Activated CD4-positive, alpha-beta T cell treated with anti-CD3 and anti-CD28 coated beads, Interleukin-2, amount 10 ng/mL, durations not matched to agents 24 days and 14 days (primary cell): ENCODE measurements at places on chromosomes 7 and 10.
A peak's percentile ranks its signal among the peaks of the same experiment; 100 is the strongest.

DNA sequence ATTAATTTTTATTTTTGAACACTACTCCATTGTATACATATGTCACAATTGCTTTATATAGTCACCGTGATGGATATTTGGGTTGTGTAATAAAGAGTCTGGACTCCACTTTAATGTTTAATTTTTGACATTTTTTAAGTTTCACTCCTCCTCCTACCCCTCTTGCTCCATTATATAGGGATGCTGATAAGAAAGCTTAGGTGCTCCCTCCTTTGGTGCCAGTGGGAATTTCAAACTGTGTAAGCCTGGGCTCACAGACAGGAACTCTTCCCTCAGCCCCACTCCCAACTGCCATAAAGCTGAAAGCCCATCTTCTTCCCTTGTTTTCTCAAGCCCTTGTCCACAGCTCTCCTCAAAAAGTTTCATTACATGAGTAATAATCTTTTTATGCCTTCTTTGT lies 47.6 kb downstream of the TWIST1 start:
- no peak for DNase-seq

DNA sequence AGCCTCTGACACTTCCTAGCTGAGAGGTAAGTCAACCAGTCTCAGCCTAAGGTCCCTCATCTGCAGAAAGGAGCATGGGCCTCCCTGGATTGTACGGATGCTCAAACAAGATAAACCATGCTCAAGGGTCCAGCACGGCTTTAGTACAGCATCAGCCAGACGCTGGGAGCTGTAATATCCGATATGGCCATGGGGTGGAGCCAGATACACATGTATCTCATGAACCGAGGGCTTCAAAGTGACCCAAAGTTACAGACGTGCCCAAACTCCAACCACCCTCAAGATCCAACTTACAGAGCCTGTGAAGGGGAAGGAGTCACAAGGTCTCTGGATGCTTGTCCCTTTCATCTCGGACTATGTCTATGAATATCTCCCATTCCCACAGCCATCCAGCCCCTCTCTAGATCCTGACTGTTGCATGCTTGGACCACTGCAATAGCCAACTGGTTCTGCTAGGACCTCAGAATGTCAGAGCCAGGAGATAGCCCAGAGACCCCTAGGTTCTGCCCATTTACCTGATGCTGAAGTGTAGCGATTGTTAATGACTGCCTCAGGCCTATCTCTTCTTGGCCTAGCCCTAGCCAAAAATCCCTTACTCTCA lies 142.4 kb downstream of the SH3PXD2A start:
- peak; percentile 95 for DNase-seq

DNA sequence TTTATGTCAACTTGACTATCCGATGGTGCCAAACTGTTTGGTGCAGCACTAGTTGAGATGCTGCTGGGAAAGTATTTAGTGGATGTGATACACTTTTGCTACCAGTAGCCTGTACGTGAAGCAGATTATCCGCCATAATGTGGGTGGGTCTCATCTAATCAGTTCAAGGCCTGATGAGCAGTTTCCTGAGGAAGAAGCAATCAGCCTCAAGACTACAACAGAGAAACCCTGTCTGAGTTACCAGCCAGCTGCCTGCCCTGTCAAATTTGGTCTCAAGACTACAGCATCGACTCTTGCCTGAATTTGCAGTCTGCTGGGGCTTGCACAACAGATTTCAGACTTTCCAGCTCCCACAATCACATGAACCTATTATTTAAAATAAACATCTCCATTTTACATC lies 10.9 kb upstream of the RBP3 start:
- no peak for DNase-seq

- DNase-seq: peak; percentile 61
These were observed 628 bp downstream of the MRPS33 start for GRCh38 chr7:141014125-141014523.

DNA sequence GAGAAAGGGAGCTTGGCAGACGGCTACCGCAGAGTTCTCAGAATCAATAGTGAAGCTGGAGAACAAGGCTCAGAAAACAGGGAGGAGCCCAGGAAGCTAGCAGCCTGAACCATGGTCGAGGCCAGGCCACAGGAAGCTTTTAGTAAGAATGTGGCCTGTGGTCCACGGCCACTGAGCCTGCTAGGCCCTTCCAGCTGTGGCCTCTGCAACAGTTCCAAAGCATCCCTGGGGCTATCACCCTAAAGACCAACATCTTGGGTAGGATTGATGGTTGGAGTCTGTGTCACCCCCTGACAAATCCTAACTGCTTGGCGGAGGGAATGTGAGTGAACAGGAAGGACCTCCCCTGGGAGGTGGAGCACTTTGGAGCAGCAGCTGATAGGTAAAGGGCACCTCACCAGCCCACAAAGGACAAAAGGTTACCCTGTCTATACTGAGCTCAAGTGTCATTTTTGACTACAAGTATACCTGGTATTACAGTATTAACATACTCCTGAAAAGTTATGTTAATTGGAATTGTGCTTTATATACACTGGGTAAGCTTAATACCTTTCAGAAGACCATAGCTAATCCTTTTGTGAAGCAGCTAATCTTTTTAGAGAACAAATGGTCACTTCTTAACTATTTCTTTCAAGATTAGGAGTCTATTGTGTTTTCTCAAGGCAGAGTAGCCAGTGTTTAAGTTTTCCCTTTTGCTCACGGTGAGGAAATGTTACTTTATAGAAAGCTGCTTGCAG lies 18.7 kb downstream of the PTPRE start:
- no peak for DNase-seq

DNA sequence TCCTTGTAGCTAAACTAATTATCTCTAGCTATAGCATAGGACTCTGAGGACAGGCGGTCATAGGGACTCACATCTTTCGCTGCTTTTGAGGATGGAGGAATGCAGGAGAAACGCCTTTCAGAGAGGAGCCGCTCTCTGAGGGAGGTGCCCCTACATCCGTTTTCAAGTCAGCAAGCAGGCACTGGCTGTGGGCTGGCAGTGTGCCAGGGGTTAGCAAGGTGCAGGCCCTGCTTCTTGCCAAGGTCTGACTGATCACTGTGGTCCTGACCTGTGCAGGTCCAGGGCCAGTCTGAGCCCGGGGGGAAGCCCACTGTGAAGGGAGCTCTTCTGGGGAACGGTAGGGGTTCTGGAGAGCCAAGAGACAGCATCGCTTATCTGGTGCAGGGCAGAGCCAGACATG lies 89.4 kb downstream of the SH3PXD2A start:
- peak; percentile 80 for DNase-seq

GRCh38 chr10:45416603-45417002 lies 42.6 kb downstream of the ALOX5 start:
- no peak for DNase-seq

- DNase-seq: no peak
These were observed 117.2 kb downstream of the RAB11FIP2 start for GRCh38 chr10:117929327-117930067.

GRCh38 chr10:47388879-47389278 lies 4.8 kb upstream of the ZNF488 start:
- no peak for DNase-seq

DNA sequence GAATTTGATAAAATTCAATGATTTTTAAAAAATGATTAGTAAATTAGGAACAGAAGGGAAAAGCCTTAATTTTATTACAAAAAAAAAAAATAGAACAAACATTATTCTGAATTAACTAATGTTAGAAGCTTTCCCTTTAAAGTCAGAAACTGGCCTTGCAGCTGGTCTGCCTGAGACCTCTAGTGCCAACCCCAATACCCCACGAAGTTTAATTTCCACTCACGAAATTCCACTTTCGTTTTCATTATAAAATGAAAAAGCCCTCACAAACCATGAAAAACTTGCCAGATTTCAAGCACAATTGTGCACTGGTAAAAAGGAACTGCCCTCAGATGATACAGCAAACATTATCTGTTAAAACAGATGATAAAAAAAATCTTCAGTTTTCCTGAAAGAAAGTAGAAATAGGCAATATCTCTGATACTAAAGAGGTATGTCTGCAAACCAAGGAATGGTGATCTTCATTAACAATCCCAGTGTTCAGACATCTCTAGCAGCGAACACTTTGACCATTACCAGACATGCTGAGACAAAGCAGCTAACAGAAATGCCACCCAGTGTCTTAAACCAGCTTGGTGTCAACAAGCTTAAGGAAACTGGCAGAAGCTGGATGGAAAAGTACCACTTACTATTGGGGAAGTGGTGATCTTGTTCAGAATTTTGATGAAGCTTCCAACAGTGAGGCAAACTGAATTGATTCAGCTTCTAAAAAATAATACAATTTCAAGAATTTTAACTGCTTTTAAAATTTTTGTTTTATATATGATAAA lies 80.2 kb downstream of the PALS2 start:
- no peak for DNase-seq

GRCh38 chr7:69703099-69703498 lies 104.8 kb downstream of the AUTS2 start:
- no peak for DNase-seq

DNA sequence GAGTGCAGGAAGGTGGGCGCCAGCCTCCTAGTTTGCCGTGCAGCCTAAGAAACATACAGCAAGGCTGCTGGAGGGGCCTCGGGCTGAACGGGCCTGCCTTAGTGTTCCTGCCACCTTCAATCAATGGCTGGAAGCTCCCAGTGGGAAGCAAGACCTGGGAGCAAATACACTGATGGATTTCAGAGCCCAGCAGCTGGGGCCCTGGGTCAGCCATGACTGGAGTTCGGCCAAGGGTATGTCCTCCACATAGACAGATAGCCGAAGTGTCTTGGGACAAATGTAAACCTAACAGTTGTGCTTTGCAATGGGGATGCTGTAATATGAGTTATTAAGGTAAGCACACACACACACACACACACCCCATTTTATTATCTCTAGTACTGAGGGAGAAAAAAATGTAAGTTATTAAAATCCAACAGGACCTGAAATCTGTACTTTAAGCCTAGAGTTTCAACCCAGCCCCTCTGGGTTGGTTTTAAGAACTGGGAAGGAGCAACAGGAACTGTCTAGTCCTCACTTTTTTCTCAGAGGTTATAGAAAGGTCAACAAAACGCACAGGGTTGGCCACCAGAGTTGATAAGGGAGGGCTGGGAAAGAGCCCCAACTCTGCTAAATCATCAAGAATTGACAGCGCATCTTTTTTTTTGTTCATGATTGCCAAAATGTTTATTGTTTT lies 50.0 kb upstream of the CELF2 start:
- no peak for DNase-seq

- DNase-seq: no peak
These were observed 125.0 kb upstream of the THSD7A start for GRCh38 chr7:11956991-11957390.

DNA sequence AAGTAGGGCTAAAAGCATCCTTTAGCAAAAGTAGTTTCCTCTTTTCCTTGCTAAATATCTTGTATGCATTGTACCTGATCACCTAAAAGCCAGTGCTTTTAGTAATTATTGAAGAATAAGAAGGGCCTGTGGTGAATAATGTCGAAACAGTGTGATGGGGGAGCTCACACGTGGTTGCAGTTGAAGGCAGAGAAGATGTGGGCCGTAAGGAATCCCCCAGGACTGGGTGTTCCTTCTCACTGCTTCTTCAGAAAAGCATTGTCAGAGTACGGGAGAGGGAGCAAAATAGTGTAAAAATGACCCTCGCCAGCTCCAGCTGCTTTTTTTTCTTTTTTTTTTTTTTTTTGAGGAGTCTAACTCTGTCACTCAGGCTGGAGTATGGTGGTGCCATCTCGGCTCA lies 201.1 kb downstream of the NSUN6 start:
- DNase-seq: no peak

GRCh38 chr10:118216571-118217170 lies 125.5 kb downstream of the FAM204A start:
- no peak for DNase-seq

DNA sequence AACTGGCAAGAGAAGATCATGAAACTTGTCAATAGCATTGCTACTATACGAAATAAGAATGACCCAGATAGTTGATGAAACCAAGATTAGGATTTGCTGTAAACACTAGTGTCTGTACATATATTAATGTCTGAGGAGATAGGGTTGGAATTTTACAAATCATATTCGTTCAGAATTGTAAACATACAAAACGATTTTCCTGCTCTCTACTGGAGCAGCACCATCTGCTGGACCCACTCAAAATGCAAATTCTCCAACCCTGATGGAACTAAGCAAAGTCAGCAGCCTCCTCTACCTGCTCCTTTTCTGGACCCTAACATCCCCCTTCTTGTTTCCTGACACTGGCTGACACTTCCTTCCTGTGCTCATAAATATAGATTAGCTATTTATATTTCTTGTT lies 29.4 kb upstream of the SGMS1 start:
- peak; percentile 71 for DNase-seq

DNA sequence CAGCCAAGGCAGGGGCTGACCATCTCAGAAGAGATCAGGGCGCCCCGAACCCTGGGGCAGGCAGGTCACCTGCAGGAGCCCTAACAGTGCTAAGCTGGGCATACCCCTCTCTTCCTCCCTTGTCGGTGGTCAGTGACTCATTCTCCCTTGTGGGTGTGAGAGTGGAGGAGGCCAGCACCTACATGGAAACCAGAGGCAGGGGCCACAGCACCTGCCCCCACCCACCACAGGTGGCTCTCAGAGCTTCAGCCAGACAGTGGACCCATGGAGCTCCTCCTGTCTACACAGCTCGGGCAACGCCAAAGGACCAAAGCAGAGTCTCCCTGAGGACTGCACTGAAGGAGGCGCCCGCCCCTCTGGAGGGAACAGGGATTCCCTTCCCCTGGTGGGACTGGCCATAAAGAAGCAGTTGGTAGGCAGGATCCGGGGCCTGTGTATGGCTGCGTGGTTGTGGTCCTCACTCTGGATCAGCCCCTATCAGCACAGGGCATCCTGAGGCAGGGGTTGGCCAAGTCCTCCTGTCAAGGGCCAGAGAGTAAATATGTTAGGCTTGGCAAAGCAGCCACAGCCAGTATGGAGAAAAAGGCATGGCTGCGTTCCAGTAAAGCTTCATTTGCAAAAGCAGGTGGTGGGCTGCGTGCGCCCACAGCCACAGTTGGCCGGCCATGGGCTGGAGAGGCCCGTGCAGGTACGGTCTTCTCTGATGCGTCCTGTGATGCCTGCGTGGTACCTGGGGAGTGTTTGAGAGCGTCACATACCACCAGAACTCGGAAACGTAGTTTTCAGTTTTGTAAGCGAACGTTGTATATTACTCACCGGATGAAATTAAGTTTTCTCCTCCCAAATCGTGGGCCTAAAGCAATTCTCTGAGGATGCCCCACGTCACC lies 198.2 kb downstream of the EBF3 start:
- DNase-seq: no peak

DNA sequence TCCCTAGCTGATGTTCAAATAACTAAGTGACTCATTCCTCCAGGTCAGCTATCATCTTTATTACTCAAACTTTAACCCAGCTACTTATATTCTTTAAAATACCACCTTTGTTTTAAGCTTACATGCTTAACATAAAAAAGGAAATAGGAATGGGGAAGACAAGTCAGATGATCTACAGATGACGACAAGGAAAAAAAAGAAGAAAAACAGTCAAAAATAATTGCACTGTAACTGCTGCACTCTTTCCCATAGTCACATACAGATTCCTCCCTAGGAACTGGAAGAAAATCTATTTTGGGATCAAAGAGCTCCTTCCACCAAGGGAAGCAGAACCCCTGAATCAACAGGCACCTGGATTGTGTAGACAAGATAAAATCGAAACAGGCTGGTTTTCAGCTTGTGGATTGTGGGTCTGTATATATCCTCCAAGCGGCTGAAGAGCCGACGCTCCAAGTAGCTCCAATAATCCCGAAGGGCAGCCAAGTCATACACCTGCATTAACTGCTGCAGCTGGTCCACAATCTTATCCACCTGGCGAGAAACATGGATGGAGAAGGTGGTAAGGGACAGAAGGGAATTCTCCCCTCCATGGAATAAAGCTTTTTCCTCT lies 2.0 kb downstream of the WDR91 start:
- DNase-seq: no peak
